ENCODE measurements at places on chromosomes 16 and 17.

GRCh38 chr17:68356949-68357455 is 65.7 kb downstream of the ARSG start:
- no peak for DNase-seq

GRCh38 chr17:27209316-27209715 is 84.6 kb upstream of the WSB1 start:
- no peak for DNase-seq

DNA sequence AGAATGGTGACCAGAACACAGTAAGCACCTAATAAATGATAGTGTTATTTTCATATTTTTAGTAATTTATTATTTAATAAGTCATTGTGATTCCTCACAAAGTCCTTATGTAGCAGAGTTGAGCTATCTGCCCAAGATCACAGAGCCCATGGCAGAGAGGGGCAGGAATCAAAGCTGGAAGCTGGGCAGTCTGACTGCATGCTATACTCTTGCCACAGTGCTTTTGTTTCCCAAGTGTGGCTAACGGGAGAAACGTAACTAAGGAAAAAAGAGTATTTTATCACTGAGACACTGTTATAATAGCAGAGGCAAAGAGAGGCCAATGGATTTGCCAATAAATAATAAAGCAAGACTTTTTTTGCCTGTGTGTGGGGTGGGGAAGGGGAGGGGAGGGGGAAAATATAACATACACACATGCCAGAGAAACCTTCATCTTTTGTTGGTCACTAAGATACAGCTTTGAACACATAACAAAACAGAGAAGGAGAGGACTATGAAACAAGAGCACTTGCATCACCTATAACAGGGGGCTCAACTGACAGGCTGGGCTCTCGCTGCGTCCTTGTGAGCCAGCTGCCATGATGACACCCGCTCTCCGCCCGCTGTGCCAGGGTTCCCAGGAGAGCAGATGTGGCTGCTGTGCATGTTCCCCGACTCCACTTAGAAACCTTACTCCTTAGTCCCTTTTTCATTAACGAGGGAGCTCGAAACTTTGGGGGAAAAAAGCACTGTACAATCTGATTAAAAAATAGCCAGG is 10.1 kb downstream of the CSNK2A2 start:
- no peak for DNase-seq

- DNase-seq: no peak
Measured at GRCh38 chr17:30393491-30393890, 14.8 kb downstream of the CPD start.

GRCh38 chr17:39903158-39903884 is 15.1 kb downstream of the GSDMB start:
- DNase-seq: no peak

- no peak for DNase-seq
Measured at GRCh38 chr17:66040402-66040801, 151.5 kb downstream of the CEP112 start.

- DNase-seq: no peak
Measured at GRCh38 chr16:1990351-1991134, 773 bp downstream of the SYNGR3 start.

DNA sequence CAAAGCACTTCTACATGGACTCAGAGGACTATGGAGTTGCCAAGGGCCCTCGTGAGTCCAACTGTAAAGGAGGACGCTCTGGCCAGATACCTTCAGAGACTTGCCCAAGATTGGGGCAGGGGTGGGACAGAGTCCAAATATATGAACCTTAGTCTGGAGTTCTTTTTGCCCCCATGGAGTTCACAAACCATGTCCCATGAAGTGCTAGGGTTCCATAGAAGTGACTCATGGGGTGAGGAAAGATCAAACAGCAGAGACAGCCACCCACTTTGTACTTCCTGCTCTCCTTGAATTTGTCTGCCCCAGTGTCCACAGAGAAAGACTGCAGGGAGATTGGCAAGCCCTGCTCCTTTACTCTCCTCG is 29.0 kb downstream of the SRL start:
- DNase-seq: no peak

DNA sequence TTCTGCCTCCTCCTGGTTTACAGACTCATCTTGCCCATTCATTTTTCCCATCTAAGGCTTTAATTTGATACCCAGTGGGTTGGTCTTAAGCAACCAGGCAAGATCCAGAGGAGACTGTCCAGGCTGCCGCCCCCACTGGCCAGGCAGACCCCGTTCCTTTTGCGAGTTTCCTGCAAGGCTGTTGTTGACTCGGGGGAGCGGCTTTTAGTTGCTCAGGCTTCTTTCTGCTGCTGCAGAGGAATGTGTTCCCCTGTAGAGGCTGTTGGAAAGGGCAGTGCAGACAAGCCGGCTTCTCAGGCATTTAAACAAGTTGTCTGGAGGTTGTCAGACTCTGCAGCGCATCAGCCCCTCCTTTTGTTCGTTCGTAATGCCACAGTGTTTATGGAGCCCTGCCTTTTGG is 231.2 kb downstream of the PRKCA start:
- no peak for DNase-seq

GRCh38 chr17:48639136-48639535 is 13.0 kb upstream of the HOXB9 start:
- no peak for DNase-seq

GRCh38 chr17:75289832-75290337 is 652 bp upstream of the SLC25A19 start:
- no peak for DNase-seq

- no peak for DNase-seq
Measured at GRCh38 chr17:63423251-63423950, 22.7 kb downstream of the CYB561 start.

- DNase-seq: no peak
Measured at GRCh38 chr17:37769050-37769449, 24.2 kb upstream of the HNF1B start.

DNA sequence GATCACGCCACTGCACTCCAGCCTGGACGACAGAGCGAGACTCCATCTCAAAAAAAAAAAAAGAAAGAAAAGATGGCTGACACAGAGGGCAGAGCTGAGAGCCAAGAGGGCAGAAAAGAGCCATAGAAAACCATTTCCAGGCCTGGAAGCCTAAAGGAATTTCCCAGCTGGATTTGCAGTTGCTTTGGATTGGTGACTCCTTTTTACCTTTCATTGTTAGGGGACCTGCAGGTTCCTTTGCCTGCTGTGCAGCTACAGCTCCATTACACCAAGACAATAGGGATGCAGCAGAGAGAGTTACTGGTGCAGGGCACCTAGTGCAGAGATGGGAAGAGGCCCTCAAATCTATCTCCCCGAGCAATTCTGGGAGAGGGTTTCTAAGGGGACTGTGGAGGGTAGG is 18.4 kb downstream of the ZNF668 start:
- no peak for DNase-seq

GRCh38 chr17:8904686-8905085 is 37.2 kb upstream of the PIK3R6 start:
- no peak for DNase-seq

DNA sequence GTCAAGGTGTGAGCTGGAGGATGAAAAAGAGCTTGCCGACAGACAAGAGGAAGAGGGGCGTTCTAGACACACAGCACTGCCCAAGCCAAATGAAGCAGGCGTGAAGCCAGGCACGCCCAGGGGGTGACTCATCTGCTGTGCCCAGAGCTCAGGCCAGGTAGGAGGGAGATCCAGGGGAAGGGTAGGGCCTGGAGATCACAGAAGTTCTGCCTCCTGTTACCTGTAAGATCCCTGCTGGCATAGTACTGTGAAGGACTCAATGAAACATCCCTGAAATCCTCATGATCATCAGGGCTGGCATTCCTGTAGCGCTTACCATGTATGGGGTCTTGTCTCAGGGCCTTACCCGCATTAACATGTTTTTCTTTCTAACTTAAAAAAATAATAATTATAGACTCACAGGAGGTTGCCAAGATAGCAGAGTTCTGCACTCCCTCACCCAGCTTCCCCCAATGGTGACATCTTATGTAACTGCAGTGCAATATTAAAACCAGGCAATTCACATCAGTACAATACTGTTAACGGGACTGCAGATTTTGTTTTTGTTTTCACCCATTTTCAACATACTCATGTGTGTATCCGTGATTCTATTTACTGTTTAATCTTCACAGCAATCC is 158.6 kb downstream of the XYLT1 start:
- no peak for DNase-seq
